ENCODE measurements at places on chromosomes 4 and X. TPM values are rescaled to one million over a fixed set of nuclear protein-coding genes. Genes with fewer than 3 reads are reported as not detected.
A peak's percentile ranks its signal among the peaks of the same experiment; 100 is the strongest.

Gene FAAH2
- 2.1 TPM for total RNA-seq

Gene HTR2C
- not detected for total RNA-seq

Gene IGFBP7
- total RNA-seq = not detected

DNA sequence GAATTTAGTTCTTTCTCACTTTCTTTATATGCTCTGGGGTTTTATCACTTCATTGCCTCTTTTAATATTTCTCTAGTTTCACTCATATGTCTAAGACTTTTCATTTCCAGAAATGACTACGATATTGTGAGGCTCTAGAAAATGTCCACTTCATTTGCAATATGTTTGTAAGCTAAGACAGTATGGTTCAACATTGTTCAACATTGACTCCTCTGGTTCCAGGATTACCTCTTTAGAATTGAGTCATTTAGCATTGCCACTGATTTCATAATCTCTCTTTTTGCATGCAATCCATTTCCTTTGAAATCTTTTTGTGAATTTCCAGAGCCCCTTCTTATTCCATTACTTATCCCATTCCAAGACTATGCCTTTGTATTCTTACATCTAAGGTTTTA lies 32.3 kb downstream of the BBS12 start:
- DNase-seq = no peak

- no peak for DNase-seq
Measured at GRCh38 chr4:1470393-1470670, 64.1 kb upstream of the NKX1-1 start.

DNA sequence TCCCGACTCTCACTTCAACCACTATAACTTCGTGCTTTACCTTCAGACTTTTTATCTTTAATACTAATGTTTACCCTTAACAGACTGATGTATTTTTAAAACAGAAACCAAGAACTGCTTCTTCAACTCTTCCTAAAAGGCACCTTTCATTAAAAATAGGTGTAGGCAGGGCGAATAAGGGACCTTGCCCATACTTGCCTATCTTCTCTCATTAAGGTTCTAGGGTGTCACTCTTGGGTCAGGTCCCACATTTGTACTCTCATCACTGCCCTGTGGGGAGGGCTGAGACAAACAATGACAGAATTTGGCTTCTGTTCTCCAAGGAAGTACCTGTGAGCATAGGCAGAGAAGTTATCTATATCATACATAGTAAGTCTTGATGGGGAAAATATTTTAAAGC lies 69.7 kb downstream of the ANKRD50 start:
- DNase-seq = no peak

DNA sequence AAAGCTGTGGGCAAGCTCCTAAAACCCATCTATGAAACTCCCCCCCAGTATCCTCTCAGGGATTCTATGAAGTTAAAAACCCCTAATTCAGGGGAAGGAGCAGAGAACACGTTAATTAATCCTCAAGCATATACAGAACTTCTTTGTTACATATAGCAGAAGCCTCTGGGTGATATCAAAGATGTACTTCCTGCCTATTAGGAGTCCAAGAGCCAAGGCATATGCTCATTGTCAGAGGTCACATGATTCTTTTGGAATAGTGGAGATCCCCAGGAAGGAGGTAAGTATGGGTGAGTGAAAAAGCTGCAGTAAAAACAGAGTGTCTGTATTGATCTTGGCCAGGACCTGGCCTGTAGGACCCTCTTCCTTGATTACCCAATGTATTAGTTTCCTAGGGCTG lies 2.9 kb upstream of the SPARCL1 start:
- no peak for DNase-seq

GRCh38 chr4:75547647-75548387 lies 8.0 kb upstream of the ODAPH start:
- DNase-seq = peak; percentile 43

DNA sequence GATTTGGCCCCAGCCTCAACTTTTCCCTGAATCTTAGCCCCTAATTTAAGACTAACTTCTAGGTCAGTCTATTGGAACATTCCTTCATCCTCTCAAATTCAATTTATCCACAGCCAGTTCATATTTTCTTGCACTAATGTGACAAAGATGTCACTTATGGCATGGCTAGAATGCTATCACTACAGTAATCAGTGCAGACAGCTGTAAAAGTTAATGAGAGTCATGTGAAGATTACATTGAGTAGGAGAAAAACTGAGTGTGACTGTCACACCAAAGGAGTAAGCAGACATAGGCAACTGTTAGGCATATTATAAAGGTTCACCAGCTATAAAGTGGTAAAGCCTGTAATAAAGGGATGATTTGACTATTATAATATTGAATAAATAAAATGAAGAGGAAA lies 42.6 kb downstream of the GABRG1 start:
- DNase-seq = no peak

DNA sequence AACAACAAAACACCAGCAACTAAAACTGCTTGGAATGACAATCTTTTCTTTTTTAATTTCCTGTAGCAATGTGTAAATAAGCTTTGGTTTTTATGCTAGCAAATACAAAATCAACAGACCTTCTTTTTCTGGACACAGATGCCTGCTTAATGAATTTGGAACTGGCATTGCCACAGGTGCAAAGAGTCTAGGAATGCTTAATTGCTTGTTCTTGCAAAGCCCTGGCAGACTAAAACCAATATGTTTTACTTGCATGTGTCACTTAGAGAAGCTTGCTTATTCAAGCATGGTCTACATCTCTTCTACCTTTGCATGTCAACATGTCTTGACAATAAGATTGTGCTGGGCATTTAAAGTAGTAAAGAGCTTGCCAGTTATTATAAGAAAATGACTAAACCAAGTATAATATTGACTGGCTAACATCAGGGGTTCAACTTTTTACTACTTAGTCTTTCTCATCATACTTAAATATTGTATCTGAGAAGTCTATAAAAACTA lies 656.7 kb upstream of the NDST4 start:
- no peak for DNase-seq

DNA sequence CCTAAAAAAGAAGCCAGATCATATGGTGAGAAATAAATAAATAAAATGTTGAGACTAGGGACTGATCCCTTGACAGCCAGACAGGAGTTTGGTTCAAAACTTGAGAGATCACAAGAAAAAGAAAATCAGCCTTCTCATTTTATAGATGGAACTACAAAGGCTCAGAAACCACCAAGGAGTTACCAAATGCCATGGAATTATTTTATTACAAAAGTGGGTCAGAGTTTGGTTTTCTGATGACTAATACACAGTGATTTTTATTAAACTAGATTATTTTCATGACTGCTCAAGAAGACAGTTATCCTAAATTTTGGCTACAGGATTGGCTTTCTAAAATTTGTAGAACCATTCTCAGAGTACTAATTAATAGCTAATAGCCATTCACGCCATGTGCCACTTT lies 6.2 kb downstream of the CXCL1 start:
- no peak for DNase-seq

DNA sequence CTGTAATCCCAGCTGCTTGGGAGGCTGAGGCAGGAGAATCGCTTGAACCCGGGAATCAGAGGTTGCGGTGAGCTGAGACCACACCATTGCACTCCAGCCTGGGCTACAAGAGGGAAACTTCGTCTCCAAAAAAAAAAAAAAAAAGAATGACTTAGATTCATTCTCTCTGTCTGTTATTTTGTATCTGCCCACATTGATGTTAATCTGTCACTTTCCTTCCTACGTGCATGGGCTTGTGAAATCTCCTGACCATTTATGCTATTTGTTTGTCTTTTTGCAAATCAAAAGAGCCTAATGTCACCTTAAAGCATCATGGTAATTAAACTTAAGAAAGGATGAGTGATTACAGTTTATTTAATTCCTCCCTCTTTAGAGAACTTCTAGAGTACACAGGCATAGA lies 27.4 kb downstream of the GAB1 start:
- no peak for DNase-seq

DNA sequence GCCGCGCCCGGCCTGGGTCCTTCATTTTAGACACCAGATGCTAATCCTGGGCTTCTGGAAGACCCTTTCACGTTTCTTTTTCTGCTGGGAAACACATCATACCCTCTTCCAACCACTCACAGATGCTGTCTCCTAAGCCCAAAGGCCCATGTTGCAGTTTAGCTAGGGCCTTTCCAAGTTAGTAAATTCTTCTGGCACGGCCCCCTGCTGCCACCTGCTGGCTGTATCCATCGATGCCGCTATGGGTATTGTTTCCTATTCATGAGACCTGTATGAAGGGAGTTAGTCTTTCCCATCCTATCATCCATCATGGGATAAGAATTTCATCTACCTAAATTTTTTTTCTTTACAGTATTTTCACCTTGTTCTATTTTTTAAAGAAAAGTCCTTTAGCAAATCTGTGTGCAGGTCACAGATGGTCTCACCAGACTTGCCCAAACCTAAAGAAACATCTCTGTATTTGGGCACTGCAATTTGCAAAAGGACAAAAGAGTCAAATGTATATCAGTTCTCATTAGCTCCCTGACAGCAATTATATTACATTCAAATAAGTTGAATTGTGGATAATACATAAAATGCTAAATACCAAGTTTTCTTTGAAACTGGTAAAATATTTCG lies 37.8 kb upstream of the SLC9A7 start:
- DNase-seq = peak; percentile 70

GRCh38 chr4:114423582-114423981 lies 175.0 kb upstream of the UGT8 start:
- no peak for DNase-seq
